ENCODE measurements at places on chromosomes 7 and 10.

DNA sequence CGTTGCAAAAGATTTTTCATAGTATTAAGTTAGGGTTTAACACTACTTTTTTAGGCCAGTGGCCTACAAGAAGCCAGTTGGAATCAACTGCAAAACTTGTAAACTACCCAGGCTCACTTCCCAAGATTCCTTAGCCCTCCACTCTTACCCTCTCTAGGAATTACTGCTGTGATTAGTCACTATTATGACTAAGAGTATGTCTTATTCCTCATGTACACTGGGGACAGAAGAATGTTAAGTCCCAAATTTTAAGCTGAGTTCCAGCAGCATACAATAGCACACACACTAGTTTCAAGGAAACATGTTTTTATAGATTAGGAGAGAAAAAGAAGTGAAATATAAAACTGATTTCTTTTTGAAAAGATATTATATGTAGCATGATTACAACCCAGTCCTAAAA lies 42.8 kb downstream of the FBXL13 start:
- DNase-seq, result no peak

DNA sequence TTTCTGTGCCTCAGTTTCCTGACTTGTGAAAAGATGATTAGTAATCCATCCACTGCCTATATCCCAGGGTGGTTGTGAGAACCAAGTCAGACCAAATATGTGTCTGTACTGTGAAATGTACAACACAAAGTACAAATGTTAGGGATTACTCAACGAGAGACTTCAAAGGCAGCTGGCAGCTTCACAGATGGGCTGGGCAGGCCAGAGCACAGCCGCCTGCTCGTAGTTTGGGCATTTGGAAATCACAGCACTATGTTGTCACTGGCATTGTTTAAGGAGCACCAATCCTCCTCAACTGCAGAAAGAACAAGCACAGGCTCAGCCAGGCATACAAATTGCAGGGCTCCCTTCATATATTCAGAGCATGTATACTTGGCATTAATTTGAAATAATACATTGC lies 64.5 kb upstream of the C10orf90 start:
- DNase-seq, result no peak

GRCh38 chr7:25863729-25864110 lies 288.3 kb upstream of the NFE2L3 start:
- DNase-seq, result no peak

DNA sequence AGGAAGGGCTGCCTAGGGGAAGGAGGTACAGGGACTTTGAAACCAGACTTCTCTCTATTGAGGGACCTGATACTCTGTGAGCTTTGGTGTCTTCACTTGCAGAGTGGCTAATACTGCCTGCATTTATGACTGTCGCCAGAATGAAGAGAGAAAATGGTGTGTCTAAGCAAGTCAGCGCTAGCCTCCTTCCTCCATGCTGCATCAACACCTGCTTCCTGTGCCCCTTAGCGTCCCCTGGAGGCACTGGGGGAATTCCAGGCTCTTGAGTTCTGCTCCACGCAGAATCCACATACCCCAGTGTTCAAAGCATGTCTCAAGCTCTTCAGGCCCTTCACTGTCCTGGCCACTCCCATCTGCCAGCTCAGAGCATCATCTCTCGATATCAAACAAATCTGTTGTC lies 140.5 kb downstream of the PKD1L1 start:
- DNase-seq, result peak; percentile 57

- no peak for DNase-seq
Measured at GRCh38 chr10:43955002-43955596, 306.4 kb upstream of the ZNF32 start.

GRCh38 chr10:132986576-132986975 lies 44.2 kb upstream of the CFAP46 start:
- DNase-seq, result no peak

DNA sequence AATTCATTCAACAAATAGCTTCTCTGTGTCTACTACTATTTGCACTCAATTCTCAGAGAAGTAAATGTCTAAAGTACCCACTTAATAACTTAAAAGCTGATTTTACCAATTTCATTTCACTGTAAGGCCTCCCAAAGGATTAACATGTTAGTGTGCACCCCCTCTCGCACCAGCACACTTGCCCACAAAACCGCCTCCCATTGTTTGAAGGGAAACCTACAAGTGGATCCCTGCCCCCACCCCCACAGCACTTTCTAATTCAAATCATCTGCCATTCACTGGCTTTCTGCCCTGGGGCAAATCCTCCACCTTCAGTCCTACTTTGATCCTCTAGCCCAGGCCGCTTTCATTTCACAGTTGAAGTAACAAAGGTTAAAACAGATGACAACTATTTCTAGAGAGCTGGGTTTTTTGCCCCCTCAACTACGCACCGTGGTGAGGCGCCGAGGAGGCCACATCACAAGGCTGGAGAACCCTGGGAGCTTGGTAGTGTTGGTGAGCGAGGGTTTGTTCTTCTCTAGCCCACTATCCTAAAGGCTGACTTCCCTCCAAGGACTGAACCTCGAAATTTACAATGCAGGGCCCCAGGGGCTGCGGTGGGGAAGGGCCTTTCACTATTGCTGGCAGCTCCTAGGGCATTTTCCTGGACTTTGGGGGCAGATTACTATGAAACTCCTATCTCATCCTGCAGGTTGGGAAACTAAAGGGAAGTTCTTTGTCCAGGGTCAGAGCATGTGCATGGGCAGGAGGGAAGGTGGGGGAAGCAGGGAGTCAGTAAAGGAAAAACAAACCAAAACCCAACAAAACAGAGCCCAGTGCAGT lies 517.4 kb upstream of the ZMIZ1 start:
- peak; percentile 84 for DNase-seq

- DNase-seq, result no peak
Measured at GRCh38 chr7:157619753-157620525, 283.1 kb downstream of the DNAJB6 start.

- no peak for DNase-seq
Measured at GRCh38 chr10:69558559-69558958, 14.7 kb downstream of the NEUROG3 start.

GRCh38 chr7:80098795-80099194 lies 35.8 kb upstream of the GNAI1 start:
- DNase-seq, result peak; percentile 54

DNA sequence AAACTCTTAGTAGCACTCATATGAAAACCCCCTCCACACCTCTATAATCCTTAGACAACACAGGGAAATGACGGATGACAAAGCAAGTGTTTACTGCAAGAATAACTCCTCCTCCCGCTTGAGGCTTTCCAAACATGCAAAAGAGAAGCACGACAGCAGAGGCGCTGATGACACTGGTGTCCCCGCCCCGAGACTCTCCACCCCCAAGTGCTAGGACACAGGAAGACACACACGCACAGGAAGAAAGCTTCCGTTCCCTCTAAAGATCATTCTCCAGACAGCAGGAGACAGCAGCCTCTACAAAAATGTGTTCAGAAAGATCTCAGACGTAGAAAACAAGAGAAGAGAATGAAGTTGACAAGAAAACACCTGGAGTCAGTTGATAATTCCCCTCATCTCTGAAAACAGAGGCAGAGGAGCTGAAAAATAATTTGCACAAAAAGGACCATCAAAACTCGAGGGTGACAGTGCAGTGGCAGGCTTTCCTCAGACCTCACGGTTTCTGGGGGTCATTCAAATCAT lies 90.2 kb downstream of the DLG5 start:
- DNase-seq, result no peak

GRCh38 chr7:94633014-94633341 lies 23.0 kb downstream of the SGCE start:
- DNase-seq, result no peak

DNA sequence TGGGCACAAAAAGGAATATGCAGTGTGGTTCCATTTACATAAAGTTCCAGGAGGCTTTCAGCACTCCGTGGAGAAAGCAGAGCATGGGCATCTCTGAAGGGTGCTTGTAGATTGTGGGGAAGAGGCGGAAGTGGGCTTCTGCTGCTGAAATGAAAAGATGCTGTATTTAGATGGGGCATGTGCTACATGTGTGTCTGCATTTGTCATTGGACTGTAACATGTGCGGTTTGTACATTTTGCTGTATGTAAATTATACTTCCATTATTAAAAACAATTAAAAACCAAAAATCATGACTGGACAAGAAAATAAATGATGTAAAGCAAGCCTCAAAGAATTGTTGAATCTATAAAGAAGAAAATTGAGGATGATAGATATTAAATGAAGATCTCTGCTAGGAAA lies 334.0 kb downstream of the WDR37 start:
- no peak for DNase-seq

GRCh38 chr10:68233046-68233445 lies 1.1 kb upstream of the ATOH7 start:
- no peak for DNase-seq

DNA sequence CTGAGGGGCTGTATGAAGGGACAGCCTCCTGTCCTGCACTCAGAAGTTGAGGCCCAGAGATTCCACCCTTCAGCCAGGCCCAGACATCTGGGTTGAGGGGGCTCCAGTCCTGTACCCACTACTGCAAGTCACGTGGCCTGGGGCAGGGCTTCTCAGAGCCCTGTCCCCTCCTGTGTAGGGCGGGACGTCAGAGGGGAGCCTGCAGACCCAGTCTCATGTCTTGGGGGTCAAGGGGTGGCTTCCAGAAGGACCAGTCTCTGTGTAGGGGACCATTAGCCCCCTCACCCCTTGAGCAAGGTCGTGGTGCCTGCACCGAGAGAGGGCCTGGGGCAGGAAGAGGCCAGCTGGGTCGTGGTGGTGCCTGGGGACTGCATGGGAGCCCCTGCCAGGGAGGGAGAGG lies 593 bp upstream of the PILRA start:
- DNase-seq, result no peak

DNA sequence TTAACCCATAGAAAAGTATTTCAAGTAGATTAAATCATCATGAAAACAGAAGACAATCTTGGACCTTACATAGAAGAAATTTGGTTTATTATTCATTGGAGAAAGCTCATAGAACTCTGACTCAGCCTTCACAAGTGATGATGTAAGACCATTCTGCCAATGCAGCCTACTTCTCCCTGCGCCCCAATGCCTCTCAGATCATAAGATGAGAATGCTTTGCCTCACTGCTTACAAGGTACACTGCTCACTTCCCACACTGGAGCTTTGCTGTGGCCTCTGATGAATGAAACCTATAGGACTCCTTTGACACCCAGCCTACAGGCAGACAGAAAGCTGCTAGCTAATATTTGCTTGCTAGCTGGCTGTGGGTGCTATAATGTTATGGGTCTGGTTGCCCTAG lies 569.4 kb upstream of the STEAP1 start:
- DNase-seq, result no peak

- no peak for DNase-seq
Measured at GRCh38 chr7:150570556-150571465, 3.6 kb downstream of the GIMAP4 start.

DNA sequence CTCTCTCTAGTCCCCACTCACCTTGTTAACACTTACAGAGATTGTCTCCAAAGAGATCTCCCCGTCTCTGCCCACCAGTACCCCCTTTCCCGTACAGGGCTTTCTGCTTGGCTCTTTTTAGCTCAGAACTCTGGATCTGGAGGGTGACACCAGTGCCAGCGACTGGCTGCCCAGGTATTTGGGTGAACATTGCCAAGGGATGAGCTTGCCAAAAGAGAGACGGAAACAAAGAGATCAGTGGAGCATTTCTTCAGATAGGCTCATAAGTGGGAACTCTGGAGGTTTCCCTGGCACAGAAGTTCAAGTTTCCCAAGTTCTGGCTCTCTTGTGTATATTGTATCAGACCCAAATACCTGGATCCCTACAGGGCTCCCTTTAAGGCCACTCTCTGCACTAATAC lies 30.0 kb downstream of the STRIP2 start:
- DNase-seq, result no peak

DNA sequence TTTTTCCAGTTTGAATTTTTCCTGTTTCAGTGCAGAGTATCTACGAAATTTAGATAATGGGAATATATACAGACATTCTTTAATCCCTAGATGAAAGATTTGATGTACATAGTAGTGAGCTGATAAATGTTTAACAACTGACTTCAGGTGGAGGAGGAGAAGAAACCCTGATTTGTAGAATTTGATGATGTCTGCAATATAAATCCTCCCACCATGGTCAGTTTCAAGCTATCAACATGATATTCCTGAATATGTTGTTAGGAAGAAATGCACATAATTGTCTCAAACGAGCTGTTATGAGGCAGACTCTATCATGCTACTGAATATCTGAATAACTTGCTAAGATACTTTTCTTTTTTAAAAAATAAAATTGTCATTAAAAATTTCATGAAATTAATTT lies 629.3 kb upstream of the LRRN3 start:
- no peak for DNase-seq

GRCh38 chr7:38222481-38223096 lies 44.5 kb downstream of the STARD3NL start:
- DNase-seq, result peak; percentile 69

GRCh38 chr7:46695051-46695708 lies 774.1 kb upstream of the IGFBP3 start:
- DNase-seq, result peak; percentile 18

GRCh38 chr10:71553432-71553831 lies 156.7 kb downstream of the CDH23 start:
- DNase-seq, result no peak

- no peak for DNase-seq
Measured at GRCh38 chr10:108051218-108051617, 886.7 kb upstream of the SORCS1 start.

DNA sequence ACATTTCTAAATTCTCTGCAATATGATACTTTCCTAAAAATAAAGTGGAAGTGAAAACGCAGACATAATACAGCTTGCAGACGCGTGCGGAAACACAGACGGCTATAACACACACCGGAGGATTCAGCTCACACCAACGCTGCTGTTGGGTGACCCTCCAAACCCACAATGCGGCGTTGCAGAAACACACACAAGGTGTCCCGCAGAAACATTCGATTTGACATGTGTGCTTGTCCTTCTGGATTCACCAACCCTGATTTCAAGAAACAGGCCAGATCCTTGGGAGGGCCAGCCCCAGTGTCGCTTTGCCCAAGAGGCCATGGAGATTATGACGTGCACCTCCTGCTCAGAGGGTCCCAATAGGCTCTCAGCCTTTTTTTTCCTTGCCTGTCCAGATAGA lies 136.7 kb upstream of the TCERG1L start:
- no peak for DNase-seq

DNA sequence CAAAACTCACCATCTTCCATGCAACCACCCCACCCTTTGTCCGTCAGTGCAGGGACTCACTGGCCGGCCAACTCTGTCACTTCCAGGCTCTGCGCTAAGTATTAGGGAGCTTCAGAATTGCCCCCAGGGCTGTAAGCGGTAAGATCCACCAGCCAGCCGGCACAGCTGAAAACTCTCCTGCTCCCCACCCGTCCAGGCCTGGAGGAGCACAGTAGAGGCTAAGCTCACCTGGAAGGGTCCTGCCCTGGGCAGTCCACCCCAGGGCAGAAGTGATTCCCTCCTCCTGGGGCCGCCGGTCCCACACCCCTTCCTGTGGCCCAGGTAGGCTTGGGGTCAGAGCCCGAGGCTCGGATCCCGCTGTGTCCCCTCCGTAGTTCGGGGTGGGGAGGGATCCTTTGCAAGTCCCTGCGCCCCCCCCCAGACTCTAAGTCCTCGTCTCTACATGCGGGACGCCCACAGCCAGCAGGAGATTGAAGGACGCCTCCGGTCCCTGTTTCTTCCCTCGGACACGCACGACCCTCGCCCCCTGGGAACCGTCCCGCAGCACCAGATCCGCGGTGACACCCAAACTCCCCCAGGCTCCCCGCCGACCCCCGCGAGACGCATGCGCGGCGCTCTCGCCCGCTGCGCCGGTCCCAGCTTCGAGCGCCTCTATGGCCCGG lies 138.9 kb downstream of the ARHGAP22 start:
- DNase-seq, result peak; percentile 30

GRCh38 chr7:32179567-32179966 lies 109.4 kb upstream of the PDE1C start:
- DNase-seq, result no peak
